Ureter (tissue), 1 donor: ENCODE measurements at places on chromosomes 2 and 18. TPM values are rescaled to one million over a fixed set of nuclear protein-coding genes. Genes with fewer than 3 reads are reported as not detected.

GRCh38 chr2:200741468-200742202 is 70.1 kb upstream of the BZW1 start:
- DNase-seq, result peak; percentile 64

GRCh38 chr18:22115573-22115972 is 53.8 kb upstream of the GATA6 start:
- DNase-seq, result no peak

- DNase-seq, result no peak
Measured at GRCh38 chr2:206002440-206002839, 83.5 kb downstream of the INO80D start.

GCG gene
- total RNA-seq, result not detected

SMCHD1 gene
- total RNA-seq, result 83.8 TPM

ARHGAP25 gene
- 14.7 TPM for total RNA-seq

STAT4 gene
- total RNA-seq, result 5.3 TPM

CELF4 gene
- not detected for total RNA-seq
